Cardiac muscle cell (in vitro differentiated cells and primary cell): ENCODE measurements at places on chromosomes 5 and 9. TPM values are rescaled to one million over a fixed set of nuclear protein-coding genes. Genes with fewer than 3 reads are reported as not detected.

Gene GZMA
- total RNA-seq = not detected in 2 replicates

DNA sequence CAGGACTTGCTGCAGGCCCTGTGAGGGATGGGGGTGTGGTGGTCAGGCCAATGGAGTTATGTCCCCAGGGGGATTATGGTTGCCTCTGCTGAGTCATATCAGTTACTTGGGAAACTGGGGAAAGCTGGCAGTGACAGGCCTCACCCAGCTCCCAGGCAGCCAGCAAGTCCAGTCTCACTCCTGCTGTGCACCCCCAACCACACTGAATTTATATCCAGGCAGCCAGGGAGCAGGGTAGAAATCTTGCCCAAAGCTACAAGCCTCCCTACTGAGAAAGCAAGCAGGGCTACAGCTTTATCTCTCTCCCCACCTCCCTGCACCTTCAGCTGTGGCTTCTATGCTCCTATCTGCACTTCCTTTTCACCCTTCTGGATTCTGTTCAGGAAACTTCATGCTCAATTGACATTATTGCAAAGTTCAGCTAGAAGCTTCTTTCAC lies 2076.0 kb upstream of the CDH9 start:
- H3K27me3 ChIP-seq = no peaks in the 10 kb centered on the region
- no peak for DNase-seq
- H3K4me1 ChIP-seq = no peaks in the 10 kb centered on the region
- no peak overlapping the region for H3K4me3 ChIP-seq
- H3K27ac ChIP-seq = no peak overlapping the region
- H3K36me3 ChIP-seq = no peaks in the 10 kb centered on the region

Gene SAPCD2
- total RNA-seq = 6.3 and 42.1 TPM in 2 replicates

DNA sequence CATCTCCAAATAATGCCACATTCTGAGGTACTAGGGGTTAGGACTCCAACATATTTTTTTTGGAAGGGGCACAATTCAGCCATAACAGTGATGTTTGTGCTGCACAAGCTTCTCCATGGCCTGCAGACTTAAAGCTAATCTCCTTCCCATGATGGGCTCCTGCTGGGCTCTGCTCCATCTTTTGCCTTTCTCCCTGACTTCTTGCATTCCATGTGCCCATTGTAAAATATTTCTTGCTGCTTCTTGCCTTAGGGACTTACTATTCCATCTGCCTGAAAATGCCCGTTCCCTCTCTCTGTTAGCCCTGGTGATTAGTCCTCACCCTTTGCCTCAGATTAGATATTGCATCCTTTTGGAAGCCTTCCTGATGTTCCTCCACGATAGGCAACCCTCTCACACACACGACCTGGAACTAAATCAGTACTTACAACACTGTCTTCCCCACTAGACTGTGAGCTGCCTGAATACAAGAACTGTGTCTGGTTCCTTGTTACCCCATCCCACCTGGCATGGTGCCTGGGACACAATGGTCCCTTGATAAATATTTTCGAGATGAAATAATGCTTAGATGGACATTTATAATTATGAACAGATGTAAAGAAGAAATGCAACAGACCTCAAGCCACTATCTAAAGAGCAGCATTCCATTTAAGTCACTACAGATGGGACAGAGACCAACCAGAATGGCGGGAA lies 33.5 kb downstream of the OR1J1 start:
- no peaks in the 10 kb centered on the region for H3K36me3 ChIP-seq
- H3K27me3 ChIP-seq = no peaks in the 10 kb centered on the region
- peak; percentile 99 for DNase-seq
- H3K4me1 ChIP-seq = no peaks in the 10 kb centered on the region
- H3K4me3 ChIP-seq = no peak overlapping the region

Gene GRIN3A
- total RNA-seq = not detected in 2 replicates

- no peaks in the 10 kb centered on the region for H3K27me3 ChIP-seq
- H3K4me1 ChIP-seq = no peaks in the 10 kb centered on the region
- H3K27ac ChIP-seq = no peak overlapping the region
- no peak overlapping the region for H3K4me3 ChIP-seq
Observed at GRCh38 chr9:134043531-134043988, 18.3 kb downstream of the BRD3OS start.

DNA sequence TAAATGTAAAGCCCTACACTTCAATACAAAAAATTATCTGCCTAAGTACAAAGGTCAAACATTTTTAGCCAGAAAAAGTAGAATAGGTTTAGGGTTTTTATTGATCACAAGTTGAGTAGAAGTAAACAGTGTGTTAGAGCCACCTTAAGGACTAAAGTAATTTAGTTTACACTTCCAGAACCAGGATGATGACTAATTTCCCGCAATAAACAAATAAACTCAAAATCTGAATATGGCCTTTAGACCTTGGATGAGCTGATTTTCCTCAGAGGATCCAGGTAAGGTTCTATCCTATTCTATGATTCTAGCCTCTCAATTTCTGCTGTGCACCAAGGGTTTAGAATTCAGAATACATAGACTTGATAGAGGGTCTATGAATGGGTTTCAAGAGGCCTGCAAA lies 179.4 kb upstream of the TBCA start:
- no peak overlapping the region for H3K4me3 ChIP-seq
- peaks cover 56% of the 10 kb centered on the region for H3K27me3 ChIP-seq
- no peaks in the 10 kb centered on the region for H3K4me1 ChIP-seq
